Fibroblast of skin of right biceps (primary cell): ENCODE measurements at places on chromosomes 4 and X.
A peak's percentile ranks its signal among the peaks of the same experiment; 100 is the strongest.

DNA sequence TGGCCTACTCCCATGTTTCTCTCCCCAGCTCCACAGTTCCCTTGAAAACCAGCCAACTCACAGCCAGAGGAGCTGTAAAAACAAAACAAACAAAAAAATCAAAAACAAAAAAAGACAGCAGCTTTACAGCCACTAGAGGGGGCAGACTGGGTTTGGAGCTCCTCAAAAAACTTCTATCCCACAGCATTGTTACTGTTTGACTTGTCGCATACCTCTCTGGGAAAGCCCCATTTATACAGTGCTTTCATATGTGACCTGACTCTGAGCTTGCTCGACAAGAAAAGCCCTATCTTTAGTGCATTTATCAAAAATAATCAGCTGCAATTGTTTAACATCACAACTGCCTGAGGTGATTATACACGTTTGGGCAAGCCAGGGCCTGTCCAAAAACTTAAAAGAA is 21.6 kb downstream of the TSPAN6 start:
- DNase-seq, result peak; percentile 56

- DNase-seq, result peak; percentile 82
Measured at GRCh38 chr4:110742143-110742542, 119.3 kb upstream of the PITX2 start.

DNA sequence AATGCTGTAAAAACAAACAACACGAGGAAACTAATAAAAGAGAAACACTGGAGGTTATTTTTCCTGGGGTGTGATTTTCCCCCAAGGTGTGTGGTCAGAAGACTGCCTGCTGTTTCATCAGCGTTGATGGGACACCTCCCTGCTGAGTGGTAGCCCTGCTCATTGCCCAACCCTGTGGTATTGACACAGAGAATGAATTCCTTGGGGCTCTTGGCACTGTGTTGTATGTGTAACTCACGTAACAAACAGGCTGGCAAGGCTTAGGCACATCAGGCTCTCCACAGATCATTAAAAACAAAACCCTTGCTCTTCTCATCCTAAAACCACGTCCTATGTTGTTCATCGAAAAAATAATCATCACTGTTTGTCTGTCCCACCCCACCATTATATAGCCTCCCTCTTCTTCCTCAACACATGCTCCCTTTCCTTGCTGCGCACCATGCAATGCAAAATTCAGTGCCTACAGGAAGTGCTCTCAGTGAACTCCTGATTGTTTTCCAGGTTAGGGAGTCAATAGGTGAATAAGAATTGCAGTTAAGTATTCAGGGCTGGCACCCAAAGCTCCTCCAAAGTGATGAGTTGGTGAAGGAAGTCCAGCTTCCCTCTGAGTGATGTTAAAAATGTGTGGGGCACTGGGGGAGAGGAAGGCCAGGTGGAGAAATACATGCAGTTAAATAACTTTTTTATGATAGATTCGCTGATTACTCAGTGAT is 11.4 kb upstream of the PUDP start:
- DNase-seq, result no peak

DNA sequence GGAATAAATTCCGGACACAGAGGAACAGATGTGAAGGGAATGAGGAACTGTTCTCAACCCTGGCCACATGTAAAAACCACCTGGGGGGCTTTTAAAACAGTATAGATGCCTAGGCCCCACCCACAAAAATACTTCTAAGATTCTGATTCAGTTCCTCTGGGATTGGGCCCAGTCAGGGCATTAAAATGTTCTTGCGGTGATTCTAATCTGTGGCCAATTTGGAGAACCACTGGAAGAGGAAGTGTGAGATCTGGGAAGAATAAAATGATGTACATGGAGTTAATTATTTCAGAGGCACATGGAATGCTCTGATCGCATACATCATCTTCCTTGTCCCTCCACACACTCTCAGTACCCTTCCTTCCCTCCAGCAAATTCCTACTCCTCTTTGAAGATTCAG is 192.2 kb downstream of the APBB2 start:
- peak; percentile 91 for DNase-seq

DNA sequence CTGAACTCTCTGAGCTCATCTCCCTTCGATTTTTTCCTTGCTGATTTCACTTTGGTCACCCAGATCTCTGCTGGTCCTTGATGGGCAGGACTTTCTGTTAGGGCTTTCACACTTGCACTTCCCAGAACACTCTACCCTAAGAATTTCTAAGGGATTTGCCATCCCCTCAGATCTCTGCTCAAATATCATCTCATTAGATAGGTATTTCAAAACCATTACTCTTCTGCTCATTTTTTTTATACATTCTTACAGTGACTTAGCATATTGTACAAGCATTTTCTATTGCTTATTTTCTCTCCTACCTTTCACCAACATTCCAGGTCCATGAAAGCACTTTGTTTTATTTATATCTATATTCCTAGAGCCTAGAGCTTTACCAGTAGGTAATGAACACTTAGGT is 913.3 kb downstream of the PDHA2 start:
- DNase-seq, result no peak
